NCI-H524 treated with DMSO at 0.1 percent for 48 hours (cell line): ENCODE measurements at places on chromosomes 2 and 18.

DNA sequence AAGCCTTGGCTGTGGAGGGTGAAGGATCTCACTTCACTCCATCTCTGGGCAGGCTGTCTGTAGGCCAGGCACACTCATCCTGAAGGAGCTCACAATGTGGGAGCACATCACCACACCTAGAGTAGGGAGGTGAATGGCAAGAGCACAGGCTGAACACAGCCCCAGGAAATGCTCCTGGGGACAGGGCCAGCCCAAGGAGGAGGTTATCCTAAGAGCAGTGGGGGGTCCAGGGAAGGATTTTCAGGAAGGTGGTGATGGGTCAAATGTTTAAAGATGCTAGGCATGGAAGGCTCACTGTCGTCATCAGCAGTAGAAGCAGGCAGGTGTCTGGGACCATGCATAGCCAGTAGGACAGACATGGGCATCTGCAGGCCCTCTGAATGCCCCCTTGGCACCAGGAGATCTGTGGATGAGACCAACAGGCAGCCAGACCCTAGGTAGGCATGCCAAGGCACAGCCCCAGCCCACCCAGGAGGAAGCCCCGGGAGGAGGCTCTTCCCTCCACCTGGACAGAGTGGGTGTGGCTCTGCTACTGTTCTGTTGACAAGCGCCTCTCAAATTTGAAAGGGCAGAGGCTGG, 91.7 kb upstream of the RAB6C start:
- no peak for DNase-seq

GRCh38 chr2:40251137-40251536, 200.8 kb downstream of the SLC8A1 start:
- no peak for DNase-seq

DNA sequence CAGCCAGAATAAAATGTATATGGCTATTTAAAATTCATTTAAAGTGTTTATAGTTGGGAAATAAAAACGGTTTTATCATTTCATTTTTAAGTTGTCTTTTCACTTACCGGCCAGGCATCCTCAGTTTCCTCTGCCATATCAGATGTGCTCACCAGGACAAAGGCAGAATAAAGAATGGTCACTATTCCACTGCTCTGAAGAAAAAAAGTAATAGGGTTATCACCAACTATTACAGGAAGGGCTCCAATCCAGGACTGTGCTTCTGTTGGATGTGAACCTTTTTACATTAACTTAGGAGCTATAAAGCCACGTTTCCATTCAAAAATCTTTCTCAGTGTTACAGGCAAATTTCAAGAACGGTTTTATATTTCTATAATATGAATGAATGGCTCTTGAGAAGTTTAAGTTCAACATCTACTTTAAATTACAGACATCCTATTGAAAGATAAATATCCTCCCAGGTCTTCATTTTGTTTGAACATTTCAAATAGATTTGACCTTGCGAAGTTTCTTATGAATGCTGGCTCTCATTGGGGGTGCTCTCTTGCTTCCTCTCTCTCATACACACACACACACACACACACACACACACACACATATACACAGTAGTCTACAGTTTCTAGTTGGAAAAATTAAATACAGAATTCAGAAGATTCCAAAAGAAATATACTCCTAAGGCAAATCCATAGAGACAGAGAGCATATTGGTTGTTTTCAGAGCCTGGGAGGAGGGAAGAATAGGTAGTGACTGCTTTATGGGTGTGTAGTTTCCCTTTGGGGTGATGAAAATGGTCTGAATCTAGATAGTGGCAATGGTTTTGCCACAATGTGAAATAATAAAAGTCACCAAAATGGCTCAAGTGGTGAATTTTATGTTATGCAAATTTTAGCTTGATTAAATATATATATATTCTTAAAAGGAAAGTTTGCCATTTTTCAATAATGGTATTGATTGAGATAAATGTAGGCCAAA, 2.9 kb upstream of the SLC40A1 start:
- no peak for DNase-seq

GRCh38 chr2:219919506-219919905, 292.1 kb downstream of the SLC4A3 start:
- no peak for DNase-seq

DNA sequence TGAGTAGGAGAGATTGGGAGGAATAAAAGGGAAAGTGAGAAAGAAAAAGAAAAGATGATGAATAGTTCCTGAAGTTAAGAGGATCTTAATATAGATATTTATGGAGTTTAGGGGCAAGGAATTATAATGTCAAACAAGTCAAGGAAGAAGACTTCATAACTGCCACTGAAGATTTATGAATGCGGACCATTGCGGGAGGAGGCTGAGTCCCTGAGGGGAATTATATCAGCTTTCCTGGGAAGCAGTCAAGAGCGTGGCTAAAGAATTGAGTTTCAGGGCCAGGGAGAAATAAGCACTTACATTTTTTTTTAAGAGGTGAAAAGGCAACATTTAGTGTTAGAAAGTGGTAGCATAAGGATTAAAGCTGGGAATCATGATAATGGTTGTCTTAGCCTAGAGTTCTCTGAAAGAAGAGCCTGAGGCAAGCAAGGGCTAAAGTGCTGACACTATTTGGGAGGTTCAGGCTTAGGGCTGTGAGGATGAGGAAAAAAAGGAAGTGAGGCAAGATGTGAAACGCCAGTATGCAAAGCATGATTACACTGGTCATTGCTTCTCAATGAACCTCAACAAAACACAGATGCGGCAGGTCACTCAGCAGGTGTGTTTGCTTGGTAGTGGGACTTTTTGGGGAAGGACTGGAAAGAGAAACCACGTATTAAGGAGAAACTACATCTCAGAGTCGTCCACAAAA, 217.1 kb downstream of the SLC4A3 start:
- DNase-seq = no peak

- no peak for DNase-seq
These were observed 34.4 kb upstream of the PKDCC start for GRCh38 chr2:42013409-42013808.

DNA sequence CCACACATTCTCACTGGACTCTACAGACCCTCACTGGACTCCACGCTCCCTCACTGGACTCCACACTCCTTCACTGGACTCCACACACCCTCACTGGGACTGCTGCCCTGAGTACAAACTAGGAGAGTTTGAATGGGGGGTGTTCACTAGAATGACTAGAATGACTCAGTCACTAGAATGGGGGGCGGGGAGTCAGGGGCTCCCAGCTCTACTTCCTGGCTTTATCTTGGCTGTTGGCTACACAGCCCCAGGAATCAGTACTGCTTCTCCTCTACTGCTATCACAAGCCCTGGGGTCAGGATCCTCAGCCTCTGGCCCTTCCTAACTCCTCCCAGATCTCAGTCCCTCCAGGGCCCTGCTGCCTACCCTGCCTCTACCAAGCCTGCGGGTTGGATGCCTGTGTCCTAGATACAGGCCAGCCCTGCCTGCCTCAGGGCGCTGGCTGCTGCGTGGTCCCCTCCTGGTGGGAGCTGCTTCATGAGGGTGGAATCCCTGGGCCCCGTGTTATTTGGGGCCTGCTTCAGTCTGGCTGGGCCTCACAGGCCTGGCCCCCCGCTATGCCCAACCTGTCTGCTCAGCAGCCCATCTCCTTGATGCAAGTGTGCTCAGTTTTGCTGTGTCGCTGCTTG, 7.8 kb downstream of the PTMA start:
- no peak for DNase-seq

- DNase-seq = no peak
These were observed 20.0 kb upstream of the PTPN2 start for GRCh38 chr18:12904012-12904516.

- no peak for DNase-seq
These were observed 1.4 kb downstream of the SOX11 start for GRCh38 chr2:5693287-5694201.

DNA sequence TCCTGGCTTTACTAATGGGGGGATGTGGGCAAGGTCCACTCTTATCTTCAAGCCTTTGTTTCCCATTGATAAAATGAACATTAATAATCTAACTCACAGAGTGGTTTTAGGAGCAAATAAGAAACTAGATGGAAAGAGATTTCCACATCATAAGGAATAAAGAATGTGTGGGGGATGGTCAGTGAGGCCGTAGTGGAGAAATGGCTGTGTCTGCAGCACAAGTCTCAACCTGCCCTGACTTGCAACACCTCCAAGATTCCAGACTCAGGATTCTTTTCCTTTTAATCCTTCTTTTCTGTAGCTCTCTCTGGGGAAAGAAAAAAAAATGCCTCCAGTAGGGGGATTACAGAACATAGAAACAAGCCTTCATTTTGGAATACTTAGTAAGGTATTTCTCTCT, 124.2 kb upstream of the MEX3C start:
- no peak for DNase-seq

DNA sequence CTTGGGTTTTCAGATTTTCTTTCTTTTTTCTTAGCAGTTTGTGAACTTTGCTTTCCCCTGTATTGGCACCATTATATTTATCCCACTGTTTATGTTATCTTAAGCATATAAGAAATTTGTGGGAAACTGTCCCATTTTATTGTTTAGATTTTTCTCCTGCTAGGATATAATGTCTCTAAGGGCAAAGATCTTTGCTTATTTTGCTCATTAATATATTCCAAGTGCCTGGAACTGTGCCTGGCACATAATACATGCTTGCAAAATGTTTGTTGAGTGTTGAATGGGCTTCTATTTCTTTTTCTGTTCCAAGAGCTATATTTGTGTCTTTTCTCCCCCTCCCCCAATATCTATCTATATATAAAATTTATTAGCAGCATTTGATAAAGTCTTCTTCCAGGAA, 5.4 kb downstream of the EPC2 start:
- DNase-seq = no peak

- no peak for DNase-seq
These were observed 5.4 kb downstream of the RND3 start for GRCh38 chr2:150482111-150482510.

- no peak for DNase-seq
These were observed 3.5 kb downstream of the FAM110C start for GRCh38 chr2:42788-43187.

- DNase-seq = no peak
These were observed 72.1 kb upstream of the DSG1 start for GRCh38 chr18:31245820-31246219.

DNA sequence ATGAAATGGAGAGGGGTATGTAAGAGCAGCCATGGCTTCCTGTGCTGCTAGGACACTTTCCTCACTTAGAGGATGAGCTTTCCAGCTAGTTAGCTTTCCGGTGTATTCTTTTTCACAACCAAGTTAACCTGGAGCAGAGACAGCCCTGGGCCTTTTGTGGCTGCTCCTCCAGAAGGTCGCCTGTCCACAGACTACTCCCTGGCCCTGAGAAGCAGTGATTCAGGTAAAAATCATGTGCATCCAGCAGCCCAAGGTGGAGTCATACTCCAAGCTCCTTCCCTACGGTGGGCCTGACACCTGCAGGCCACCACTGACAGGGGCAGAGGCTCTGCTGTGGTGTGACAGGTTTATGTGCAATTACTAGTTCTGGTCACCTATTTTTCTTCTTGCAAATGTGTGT, 187.2 kb downstream of the ANKRD30B start:
- DNase-seq = no peak

GRCh38 chr2:182792441-182792840, 74.0 kb downstream of the FRZB start:
- no peak for DNase-seq

DNA sequence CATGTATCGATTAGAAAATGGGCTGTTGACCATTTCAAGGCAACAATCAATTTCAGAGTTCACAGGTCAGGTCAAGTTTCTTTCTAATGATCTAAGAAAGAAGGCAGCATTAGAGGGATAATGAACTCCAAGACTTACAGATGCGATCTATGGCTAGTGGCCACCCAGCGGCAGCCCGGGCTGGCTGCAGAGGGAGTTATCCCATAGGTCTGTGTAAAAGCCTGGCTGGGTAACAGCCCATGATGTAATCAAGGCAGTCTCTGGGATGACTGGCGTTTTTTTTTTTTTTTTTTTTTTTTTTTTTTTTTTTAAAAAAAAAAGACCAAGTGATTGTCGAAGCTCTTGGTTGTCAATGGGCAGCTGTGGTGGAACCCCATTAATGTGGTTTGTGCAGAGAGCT, 171.1 kb upstream of the SKOR2 start:
- no peak for DNase-seq

- no peak for DNase-seq
These were observed 59.9 kb downstream of the MDH1 start for GRCh38 chr2:63648632-63649031.

- no peak for DNase-seq
These were observed 4.0 kb downstream of the CIDEA start for GRCh38 chr18:12257996-12258718.

DNA sequence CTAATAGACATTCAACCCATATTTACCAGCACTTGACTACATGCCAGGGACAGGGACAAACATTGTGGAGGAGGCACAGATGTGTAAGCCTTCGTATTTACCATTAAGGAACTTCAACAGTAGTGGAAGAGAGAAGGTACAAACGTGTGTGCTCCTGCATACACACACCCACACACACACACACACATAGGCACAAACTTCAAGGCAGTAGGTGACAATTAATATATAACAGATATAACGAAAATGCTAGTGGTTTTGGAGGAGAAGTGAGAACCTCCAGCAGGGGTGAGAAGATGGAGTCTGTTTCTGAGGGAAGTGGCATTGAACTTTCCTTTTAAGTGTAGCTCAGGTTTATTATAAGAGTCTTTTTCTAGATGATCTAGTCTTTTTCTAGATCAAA, 231.1 kb downstream of the SETBP1 start:
- no peak for DNase-seq

DNA sequence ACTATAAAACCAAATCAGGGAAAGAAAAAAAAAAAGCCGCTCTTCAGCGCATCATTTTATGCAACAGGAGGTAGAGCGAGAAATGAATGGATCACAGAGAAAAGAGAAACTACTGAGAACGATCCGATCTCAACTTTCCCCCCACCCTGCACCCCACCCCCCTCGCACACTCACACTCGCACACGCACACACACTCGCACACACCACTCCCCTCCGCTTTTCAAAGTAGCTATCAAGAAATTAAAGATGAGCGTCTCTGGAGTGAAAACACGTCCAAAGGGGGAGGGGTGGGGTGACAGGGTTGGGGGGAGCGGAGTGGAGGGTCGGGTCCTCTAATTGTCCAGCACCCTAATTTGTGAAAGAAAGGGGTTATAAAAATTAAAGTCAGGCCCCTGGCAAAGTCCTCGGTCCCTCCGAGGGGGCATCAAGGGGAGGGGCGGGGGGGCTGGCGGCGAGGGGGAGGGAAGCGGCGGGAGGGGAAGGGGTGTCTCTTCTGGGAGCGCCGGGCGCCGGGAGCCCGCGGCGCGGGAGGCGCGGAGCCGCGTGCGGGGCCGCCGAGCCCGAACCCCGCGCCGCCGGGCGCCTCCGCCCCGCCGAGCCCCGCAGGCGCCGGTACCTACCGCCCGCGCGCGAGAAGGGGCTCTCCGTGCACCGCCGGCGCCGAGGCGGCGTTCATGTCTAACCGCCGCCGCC, 428 bp downstream of the TCF4 start:
- no peak for DNase-seq

- no peak for DNase-seq
These were observed 33.4 kb downstream of the WDR43 start for GRCh38 chr2:28927878-28928277.

GRCh38 chr2:181777734-181778133, 97.4 kb upstream of the NEUROD1 start:
- DNase-seq = no peak

GRCh38 chr18:46567196-46567595, 89.8 kb downstream of the LOXHD1 start:
- no peak for DNase-seq

GRCh38 chr2:3718679-3719078, 15.3 kb downstream of the DCDC2C start:
- no peak for DNase-seq

- DNase-seq = no peak
These were observed 122.5 kb downstream of the ASXL3 start for GRCh38 chr18:33700513-33700976.
